ENCODE measurements at places on chromosomes 12 and 14.

DNA sequence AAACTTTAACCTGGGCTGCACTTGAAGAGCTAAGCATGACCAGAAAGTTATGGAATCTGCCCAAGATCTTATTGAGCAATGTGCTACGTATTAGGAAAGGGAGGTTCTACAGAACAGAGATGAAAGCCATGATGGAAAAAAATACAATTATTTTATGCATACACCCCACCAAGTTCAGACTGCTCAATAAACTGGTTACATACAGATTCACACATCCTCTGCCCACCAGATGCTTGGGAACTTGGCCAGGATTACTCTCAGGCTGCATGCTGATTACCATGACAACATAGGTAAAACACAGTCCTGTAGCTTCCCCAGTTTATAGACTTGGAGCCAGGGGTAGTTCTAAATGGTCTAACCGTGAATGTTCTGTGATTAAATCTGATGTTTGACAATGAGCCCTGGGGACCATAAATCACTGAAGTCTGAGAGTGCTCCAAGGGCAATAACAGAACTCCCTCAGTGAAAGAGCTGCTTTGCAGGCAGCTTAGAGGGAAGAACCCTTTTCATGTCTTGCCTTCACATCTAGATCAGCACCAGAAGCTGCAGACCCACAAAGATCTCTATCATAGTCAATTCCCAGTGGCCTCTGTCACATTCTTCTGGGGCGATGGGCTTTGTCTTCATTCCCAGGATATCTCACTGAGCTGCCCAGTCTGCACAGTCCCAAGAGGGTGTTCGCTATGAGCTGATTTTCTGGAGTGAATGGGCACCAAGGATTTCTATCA lies 232.2 kb downstream of the EMP1 start:
- no peak for DNase-seq

GRCh38 chr12:25135531-25136154 lies 59.3 kb downstream of the DNAI7 start:
- no peak for DNase-seq

- no peak for DNase-seq
Measured at GRCh38 chr14:105084741-105085571, 19.7 kb upstream of the GPR132 start.

- DNase-seq = no peak
Measured at GRCh38 chr12:47729233-47729632, 3.9 kb upstream of the ENDOU start.

- DNase-seq = peak; percentile 34
Measured at GRCh38 chr12:120583478-120584030, 2.4 kb upstream of the POP5 start.

GRCh38 chr12:26746121-26746714 lies 86.8 kb downstream of the ITPR2 start:
- DNase-seq = peak; percentile 67

- no peak for DNase-seq
Measured at GRCh38 chr12:92070864-92071445, 74.7 kb downstream of the BTG1 start.

DNA sequence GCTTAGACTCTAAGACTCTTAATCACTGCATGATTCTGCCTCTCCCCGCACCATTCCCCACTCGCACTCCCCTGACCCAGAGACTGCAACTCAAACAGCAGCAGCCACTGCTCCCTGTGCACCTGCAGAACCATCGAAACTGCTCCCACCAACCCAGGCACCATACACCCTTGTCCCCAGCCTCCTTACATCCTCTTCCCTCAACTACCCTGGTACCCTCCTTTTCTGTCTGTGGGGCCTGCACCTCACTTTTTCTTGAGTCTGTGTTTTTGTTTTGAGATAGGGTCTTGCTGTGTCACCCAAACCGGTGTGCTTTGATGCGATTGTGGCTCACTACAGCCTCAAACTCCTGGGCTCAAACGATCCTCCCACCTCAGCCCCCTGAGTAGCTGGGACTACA lies 69.4 kb downstream of the RNFT2 start:
- no peak for DNase-seq

- DNase-seq = no peak
Measured at GRCh38 chr14:61841145-61841544, 78.9 kb downstream of the SNAPC1 start.

DNA sequence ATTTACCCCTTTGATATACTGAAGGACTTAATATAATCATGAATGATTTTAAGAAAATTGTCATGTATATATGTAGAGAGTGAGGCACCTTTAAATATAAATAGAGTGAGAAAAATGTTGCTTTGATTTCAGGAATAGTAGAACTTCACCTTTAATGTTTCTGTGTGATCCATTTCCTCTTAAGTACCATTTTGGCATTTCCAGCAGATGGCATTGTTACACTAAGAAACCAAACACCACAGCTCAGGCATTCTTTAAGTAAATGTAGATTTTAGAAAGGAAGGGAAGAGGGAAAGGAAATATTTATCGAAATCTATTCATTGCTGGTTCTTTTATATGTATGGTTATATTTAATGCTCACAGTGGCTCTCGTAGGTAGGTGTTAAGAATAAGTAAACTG lies 556.7 kb upstream of the FBXO33 start:
- DNase-seq = peak; percentile 39

DNA sequence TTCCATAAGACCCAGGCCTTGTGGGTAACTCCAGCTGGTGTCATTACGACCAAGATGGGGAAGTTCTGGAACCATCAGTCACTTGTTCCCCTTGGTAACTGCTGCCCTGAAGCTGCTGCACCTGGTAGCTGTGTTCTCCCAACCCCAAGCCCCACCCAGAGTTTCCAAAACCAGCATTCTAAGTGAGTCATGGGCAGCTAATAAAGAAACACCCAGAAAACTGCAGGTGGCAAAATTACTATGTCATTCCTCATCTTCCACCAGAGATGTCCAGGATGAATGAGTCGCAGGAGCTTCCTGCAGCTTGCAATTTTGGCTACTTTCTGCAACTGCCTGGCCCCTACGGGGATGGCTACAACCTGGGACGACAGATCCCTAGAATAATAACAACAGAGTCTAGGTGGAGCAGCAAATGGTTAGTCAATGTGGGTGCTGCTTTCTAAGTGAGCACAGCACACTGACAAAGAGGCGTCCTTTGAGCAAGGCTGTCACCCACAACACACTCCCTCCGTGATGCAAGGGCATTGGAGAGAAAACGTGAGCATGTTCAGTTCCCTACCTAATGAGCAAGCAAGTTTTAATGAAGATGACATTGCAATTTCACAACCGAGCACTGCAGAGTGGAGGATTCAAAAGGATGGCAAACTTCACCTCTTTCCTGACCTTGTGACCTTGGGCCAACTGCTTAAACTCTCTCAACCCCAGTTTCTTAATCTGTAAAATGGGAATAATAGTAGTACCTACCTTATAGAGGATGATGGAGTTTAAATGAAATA lies 301.4 kb upstream of the NOS1 start:
- DNase-seq = peak; percentile 16

DNA sequence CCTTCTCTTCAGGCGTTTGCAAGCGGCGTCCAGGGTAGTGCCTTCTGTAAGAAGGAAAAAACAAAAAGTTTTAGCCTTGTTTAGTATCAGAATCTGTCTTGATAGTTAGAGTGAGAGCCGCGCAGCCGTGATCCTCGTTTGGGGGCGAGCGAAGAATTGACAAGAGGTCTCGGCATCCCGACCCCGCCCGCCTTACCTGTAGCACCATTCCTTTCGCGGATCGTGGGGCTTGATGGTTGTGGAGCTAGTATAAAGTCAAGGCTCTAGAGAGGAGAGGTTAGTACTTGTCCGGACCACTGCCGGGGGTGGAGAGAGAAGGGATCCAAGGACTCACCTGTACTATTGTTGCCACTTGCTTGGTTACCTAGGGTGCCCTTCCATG lies 494 bp downstream of the TMTC3 start:
- no peak for DNase-seq

DNA sequence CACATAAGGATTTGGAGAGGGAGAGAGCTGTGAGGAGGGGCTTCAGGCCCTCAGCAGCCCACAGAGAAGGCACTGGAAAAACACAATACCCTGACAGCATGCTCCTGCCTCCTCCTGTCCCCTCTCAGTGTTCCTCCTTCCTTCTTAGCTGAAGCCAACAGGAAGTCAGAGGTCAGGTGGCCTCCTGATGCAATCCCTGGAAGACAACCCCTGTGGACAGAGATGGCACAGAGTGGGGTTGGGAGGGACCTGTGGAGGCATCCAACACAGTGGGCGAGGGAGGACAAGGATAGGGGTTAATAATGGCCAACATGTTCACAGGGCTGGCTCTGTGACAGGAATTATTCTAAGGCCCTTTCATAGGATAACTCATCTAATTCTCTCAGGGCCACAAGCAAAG lies 15.4 kb upstream of the IFI27L2 start:
- no peak for DNase-seq

GRCh38 chr14:90731487-90731886 lies 84.7 kb downstream of the TTC7B start:
- DNase-seq = no peak

GRCh38 chr12:31845613-31846322 lies 113.4 kb upstream of the RESF1 start:
- no peak for DNase-seq

- DNase-seq = no peak
Measured at GRCh38 chr12:1171657-1172408, 180.8 kb downstream of the ERC1 start.

DNA sequence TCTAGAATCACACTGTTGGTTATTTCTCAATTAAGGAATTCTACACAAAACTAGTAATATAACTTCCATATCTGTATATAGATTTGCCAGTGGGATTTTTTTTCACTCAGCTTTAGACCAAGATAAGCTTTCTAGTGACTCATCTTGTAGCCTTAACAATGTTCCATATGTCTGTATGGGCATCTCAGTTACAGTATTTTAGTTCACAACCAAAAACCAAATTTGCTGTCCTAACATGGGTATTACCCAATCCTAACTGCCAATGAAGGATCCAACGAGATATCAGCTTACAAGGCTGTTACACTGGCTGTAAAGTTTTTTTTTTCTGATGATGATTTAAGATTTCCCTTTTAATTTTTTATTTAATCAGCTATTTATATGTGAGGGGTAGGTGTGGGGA lies 31.5 kb upstream of the KRR1 start:
- no peak for DNase-seq

- DNase-seq = peak; percentile 42
Measured at GRCh38 chr14:69749956-69750355, 17.0 kb upstream of the SRSF5 start.

- DNase-seq = no peak
Measured at GRCh38 chr12:113861708-113862312, 104.3 kb downstream of the RBM19 start.

DNA sequence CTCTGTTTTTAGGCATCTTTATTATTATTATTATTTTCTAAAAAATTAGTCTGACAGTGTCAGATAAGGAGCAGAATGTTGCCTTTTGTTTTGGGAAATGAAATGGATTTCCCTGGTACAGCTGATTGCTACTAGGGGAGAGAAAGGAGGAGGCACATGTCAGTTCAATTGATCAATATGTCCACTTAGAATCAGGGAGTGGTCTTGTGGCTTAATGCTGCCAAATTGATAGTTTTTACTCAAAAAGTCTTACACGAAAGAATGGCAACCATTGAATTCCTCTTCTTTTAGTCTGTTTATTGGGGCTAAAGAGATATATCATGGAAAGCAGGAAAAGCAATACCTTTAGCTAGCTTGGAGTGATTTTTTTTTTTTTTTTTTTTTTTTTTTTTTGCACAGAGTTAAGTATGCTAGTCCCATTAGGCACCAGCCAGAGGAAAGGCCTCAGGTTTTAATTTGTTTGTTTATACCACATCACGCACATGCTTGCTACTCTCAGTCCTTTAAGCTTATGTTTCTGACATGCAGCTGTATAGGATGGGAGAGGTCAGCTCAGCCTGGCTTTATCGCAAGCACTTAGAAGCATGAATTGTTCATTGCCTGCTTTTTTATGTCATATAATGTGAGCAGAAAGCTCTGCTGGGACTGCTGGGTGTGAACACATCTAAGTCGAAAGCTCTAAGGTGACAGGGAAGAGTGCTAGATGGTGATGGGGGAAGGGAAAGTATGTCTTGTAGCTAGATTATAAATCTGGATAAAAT lies 1.4 kb downstream of the AKAP6 start:
- DNase-seq = no peak

DNA sequence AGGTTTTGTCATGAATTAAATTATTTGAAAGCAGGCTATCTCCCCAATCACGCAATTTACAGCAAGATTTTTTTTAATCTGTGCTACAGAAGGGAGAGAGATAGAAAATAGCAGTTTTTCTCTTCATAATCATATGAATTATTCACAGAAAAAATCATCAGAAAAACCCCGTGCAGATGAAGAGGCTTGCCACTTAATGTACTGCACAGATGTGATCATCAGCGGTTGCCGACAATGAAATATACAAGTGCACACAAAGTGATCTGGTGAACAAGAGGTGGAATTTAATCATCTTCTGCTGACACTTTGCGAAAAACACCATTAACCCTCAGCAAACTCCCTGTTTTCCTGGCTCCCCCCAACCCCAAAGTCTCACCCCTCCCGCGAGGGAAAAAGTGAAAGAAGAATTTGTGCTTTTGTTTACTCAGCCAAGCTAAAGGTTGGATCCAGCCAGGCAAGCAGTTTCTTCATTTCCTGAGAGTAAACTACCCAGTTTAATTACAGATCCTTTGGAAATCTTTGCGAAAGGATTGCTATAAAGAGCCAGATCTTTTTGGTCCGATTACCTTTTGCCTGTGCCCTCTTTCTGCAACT lies 3.1 kb upstream of the LMO3 start:
- no peak for DNase-seq

- DNase-seq = peak; percentile 47
Measured at GRCh38 chr12:49636979-49637755, 13.8 kb downstream of the PRPF40B start.

- DNase-seq = peak; percentile 19
Measured at GRCh38 chr12:91774434-91774921, 371.2 kb downstream of the BTG1 start.

DNA sequence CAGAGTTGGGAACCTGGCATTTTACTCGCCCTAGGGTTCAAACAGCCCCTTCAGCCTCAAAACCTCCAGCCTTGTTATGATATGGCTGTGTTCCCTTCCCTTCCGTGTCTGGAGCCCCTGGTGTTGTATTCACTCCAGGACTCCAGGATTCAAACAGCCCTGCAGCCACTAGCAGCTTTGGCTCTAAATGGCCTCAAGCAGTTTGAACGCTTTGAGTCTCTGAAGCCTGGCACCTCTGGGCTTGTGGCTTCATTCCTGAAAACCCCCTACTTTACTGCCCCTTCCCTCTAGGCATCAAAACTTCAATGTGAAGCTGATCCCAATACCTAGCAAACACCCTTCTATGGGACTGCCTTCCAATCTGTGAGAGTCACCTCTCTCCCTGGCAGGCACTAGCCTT lies 67.9 kb upstream of the RMST start:
- no peak for DNase-seq

DNA sequence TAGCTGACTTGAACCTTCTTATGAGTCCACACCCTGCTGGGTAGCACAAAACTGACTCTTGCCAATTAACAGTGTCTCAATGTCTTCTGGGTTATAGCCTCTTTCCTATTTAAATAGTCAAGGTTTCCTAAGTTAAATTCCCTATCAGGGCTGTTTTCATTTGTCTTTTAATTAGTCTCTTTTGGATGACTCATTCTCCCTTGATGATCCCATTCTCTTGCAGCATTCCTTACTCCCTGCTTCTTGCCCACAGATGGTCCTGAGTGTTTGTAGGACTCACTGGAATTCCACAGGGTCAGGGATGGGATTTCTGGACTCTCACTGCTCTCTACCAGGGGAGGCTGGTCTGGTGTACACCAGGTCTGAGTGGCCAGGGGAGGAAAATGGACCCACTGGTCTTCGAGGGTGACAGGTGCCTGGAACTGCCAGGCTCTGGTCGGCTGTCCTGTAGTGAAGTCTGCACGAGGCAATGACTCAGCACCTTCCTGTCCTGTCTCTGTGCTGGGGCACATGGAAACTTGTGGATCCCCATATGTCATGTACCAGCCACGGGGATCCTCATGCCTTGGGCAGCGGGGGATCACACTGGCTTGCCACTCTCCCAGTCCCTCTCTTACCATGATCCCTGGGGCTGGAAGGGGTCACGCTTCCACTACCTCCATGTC lies 236.5 kb upstream of the PELI2 start:
- DNase-seq = no peak
